Large intestine (tissue), 12 donors: ENCODE measurements at places on chromosomes 5 and 9.
A peak's percentile ranks its signal among the peaks of the same experiment; 100 is the strongest.

- DNase-seq: no peak
Measured at GRCh38 chr9:11366585-11367129, 753.9 kb upstream of the PTPRD start.

DNA sequence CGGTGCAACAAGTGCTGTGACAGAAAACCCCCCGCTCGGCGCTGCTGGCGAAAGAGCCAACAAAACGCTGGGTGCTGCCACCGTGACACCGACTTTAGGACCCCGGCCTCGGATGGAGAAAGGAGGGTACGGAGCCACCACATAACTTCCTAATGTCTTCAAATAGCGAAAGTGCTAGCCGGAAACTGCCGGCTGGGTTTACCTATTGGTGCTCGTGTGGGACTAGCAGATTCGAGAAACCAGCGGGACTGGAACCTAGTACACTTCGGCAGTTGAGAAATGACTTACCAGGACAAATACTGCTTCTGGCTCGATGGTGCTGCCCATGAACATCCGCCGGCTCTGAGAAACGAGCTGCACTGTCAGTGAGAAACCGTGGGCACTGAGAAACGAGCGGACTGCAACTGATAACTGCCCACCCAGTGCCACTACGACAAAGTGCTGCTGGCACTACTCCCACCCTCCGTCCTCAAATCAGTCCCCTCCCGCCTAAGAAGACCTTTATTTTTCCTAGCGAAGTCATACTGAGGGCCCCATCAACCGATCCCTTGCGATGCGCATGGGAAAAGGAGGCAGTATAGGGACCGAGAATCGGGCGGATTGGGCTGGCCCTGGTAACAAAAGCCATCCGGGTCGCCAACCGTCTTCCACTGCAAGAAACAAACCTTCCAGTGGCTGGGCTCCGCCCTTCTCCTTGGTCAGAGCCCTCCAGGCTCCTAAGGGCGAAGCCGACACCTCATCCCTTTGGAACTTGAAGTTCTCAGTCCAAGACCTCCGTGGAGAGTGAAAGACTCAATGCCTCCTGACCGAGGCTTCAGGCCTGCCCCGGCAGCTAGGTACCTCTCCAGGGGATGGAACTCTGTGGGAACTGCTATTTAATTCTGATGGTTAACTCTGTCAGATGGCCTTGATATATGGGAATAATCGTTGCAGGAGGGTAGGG is 27.0 kb upstream of the ANXA2R start:
- DNase-seq: peak; percentile 93

GRCh38 chr5:83256091-83256780 is 178.9 kb downstream of the XRCC4 start:
- DNase-seq: no peak

- DNase-seq: no peak
Measured at GRCh38 chr9:8917956-8918739, 1118.6 kb upstream of the DMAC1 start.

DNA sequence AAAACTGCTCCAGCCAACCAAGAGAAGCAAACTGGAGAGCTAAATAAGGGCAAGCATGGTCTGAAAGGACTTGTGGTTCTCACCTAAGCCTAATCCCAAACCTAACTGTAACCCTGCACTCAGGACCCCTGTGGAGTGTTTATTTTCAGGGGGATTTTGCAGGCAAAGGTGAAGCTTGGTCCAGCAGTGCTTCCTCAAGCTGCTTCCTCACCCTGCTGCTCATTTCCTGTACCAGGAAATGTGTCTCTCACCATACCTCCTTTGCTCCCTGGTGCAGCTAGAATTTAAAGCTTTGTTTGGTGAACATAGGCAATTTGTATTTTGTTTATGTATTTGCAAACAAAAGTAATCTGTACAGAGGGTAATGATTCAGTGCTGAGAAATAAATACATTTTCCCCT is 50.2 kb downstream of the CARTPT start:
- DNase-seq: no peak

GRCh38 chr5:8068078-8068477 is 199.1 kb downstream of the MTRR start:
- DNase-seq: no peak

GRCh38 chr5:107389775-107390148 is 281.0 kb downstream of the EFNA5 start:
- no peak for DNase-seq

GRCh38 chr5:135308245-135308644 is 90.8 kb downstream of the MACROH2A1 start:
- DNase-seq: no peak
